GM13977 (cell line): ENCODE measurements at places on chromosomes 7 and 10.

DNA sequence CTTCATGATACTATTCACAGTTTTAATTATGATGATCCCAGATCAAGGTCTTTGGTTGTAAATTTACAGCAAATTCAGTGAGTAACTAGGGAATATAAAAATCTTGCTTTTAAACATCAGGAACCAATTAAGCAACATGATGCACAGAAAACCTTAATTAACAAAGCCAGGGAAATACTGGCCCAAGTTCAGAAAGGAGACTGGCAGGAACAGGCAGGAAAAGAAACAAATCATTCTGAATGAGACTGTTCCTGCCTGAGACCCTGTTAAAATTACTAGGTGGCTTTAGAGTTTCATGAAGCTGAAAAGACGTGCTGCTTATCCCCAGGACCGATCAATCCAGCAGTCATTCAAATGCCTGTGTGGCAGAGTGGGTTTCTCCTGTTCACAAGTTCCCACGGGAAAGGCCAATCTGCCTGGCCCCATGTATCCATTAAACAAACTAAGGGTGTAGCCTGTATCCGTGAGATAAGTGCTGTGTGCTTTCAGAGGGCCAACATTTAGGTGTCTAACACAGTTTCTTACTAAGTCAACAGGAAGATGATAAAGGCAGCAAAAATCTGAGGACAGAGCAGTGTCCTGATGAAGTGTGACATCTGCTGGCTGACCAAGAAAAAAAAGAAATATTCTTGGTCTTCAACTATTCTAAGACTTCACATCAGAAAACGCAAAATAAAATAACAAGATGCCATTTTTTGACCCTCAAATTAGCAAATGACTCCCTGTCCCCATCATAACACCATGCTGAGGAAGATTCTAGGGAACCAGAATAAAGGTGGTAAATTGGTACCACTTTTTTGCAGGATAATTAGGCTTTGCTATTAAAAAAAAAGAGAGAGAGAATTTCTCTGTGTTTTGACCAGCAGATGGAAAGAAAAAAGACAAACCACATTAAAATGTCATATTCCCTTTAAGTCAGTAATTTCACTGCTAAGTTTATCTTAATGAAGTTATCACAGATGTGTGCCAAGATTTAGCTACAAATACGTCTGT lies 34.2 kb downstream of the PUS7 start:
- peak; percentile 30 for DNase-seq

DNA sequence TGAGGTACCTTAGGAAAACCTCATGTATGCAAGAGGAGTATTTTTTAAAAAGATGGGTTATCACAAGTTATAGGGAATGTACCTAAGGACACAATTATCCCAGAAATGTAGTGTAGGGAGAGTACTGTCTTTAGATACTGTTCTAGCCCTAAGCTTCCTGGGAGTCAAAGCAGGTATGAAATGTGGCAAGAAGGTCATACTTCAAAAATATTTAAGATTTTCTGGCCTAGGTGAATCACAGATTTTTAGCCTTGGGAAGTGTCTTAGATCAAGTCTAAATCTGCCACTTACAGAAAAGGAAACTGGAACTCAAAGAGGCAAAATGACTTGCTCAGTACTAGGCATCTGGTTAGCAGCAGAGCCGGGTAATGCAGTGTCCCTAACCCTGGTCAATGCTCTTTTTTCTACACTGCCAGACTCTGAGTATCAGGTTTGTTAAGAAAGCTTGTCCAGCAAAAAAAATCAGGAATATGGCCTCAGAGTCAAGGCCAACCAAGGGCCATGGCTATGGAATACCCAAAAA lies 13.9 kb downstream of the PIK3AP1 start:
- DNase-seq, result peak; percentile 60

GRCh38 chr7:28418966-28419365 lies 6.6 kb downstream of the CREB5 start:
- DNase-seq, result no peak

DNA sequence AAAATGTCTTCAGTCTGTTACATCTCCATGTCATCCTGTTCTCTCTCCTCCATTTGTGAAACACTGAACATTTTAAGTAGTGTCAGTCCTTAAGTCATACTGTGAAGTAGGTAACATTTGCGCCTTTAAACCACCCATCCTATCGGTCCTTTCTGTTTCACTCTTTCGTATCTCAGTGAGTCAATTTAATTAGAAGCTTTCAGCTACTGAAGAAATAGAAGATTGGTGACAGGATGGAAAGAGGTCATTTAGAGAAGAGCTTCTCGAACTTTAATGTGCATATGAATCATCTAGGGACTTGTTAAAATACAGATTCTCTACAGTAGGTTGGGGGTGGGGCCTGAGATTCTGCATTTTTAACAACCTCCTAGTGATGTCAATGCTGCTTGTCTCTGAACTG lies 113.4 kb downstream of the SRI start:
- DNase-seq, result no peak

- no peak for DNase-seq
Measured at GRCh38 chr7:29864656-29865055, 58.3 kb downstream of the WIPF3 start.

DNA sequence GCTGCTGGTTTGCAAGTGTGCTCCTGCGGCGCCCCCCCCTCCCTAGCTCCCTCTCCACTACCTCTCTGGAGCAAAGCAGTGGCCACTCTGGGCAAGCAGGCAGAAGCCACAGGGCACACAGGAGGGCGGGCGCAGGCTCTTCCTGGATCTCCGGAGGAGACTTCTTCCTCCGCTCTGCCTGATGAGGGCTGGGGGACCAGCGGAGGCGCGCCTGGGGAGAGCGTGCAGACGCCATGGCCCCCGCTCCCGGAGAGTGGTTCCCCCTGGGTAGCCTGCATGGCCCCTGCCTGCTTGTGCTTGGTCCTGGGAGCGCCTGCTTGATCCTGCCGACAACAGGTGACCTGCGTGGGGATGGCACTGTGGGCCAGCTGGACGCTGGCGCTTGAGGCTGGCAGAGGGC lies 29.0 kb downstream of the ANKMY2 start:
- DNase-seq, result no peak

- no peak for DNase-seq
Measured at GRCh38 chr10:75600833-75601232, 169.4 kb downstream of the LRMDA start.
